Mesothelial cell of epicardium (in vitro differentiated cells): ENCODE measurements at places on chromosomes 4 and X.

DNA sequence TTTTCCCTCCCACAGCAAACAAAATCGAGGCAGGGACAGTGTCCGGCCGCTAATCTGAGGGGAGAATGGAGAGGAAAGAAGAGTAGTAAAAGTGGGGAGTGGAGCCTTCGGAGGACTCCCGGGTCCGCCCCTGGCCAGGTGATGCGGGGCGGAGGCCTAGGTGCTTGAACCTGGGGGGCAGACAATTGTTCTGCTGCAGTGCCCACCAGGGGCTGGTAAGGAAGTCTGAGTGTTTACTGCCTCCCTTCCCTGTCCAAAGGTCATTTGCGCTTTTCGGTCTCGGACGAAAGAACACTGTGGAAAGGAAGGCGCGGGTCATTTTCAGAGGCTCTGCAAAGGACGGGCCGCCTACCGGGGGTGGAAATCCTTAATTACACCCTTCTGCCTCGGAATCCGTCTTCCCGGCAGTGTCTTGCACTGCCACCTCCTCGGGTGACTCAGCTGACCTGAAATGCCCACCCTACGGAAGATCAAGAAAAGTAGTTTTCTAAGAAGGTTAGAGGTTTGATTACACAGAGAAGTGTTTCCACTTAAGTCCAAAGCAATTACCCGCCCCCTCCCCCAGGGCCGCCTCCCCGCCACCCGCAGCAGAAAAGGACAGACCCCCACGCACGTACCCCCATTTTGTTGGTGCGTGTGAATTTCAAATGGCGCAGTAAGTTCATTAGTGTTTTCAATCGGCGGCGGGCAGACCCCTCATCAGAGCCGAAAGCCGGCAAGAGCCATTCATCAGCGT lies 99.9 kb upstream of the TENM3 start:
- DNase-seq: no peak

GRCh38 chr4:173537613-173538147 lies 7.7 kb upstream of the HAND2 start:
- DNase-seq: no peak

DNA sequence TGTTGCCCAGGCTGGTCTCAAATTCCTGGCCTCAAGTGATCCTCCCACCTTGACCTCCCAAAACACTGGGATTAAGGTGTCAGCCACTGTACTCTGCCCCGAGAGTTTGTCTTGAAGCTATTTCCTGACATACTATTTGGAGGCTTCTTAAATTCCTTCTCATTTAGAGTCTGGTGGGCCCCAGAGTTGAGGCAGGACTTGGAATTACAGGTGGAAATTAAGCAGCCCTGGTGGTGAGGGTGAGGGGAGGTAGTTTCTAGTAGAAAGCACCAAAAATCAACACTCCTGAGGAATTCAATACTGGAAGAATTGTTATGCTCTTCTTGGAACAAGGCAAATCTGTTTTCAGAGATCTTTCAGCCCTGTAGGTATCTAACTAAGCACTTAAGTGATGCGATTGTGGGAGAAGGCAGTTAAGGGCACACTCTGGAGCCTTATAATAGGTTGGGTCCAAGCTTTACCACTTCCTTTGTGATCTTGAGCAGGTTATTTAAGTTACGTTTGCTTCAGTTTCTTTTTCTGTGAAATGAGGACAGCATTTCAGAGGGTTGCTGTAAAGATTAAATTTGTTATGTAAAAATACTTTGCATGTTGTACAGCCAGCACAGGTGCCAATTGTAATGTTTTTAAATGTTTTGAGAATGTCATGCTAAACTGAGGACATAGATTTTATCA lies 200.7 kb downstream of the SOWAHB start:
- DNase-seq: no peak

DNA sequence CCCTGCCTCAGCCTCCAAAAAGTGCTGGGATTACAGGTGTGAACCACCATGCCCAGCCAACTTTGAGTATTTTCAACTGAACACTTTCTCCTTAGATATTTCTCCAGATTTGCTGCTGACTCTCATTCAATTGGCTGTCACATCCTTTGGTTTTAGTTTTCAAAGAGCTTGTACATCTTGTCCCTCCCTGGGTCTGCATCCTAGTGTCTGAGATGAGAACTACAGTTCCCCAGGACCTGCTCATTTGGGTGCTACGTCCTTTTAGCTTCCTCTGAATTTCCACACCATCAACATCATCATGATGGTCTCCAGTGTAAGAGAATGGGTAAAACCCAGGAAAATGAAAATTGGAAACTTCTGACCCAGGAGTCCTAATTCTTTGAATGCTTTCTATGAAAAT lies 312.9 kb downstream of the NLGN4X start:
- no peak for DNase-seq

DNA sequence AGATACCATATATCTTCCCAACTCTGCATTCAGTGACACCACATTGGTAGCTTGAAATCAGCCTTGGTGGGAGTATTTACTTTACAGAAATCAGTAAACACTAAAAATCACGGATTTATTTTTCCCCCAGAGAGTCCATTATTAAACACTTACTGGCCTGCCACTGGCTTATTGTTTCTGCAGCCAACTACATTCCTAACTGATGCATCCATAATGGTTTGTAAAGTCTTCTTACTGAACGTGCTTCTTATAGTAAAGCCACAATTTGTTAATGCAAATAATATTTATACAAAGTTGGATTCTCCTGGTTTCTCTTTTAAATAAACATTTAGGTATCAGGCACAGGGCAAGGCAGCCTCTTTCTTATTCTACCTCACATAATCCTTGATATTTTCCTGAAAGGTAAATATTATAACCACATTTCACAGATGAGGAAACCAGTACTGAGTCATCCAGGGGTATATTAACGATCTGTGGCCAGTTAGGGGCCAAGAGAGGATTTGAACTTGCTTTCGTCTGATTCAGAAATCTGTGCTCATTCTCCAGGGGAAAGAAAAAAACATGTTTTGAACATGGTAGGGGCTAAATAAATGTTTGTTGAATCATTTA lies 136.5 kb downstream of the RAB28 start:
- no peak for DNase-seq

- DNase-seq: no peak
These were observed 318.7 kb downstream of the SLC7A11 start for GRCh38 chr4:137923494-137923893.

GRCh38 chr4:78299565-78299972 lies 242.4 kb downstream of the FRAS1 start:
- DNase-seq: no peak

GRCh38 chr4:185955826-185956543 lies 113.0 kb upstream of the TLR3 start:
- DNase-seq: no peak

- DNase-seq: no peak
These were observed 45.6 kb downstream of the BBS12 start for GRCh38 chr4:122777846-122778673.

- DNase-seq: no peak
These were observed 13.7 kb upstream of the ANKRD50 start for GRCh38 chr4:124726269-124726668.

DNA sequence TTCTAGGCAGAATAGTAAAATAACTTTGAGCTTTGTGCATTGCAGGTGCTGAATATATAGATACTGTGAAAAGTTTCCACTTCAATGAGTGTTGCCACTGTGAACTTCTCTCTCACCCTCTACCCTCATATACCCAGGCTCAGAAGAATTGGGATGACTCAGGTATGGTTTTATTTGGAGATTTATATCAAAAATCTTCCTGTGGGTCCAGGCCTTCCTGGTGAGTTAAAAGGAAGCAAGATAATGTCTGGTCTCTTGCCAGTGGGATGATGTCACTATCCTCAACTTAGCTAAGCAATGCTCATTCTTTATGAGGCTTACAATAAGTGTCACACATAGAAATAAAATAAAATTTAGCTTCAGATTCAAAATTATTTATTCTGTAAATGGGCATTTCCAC lies 153.3 kb upstream of the TENT5D start:
- DNase-seq: no peak

DNA sequence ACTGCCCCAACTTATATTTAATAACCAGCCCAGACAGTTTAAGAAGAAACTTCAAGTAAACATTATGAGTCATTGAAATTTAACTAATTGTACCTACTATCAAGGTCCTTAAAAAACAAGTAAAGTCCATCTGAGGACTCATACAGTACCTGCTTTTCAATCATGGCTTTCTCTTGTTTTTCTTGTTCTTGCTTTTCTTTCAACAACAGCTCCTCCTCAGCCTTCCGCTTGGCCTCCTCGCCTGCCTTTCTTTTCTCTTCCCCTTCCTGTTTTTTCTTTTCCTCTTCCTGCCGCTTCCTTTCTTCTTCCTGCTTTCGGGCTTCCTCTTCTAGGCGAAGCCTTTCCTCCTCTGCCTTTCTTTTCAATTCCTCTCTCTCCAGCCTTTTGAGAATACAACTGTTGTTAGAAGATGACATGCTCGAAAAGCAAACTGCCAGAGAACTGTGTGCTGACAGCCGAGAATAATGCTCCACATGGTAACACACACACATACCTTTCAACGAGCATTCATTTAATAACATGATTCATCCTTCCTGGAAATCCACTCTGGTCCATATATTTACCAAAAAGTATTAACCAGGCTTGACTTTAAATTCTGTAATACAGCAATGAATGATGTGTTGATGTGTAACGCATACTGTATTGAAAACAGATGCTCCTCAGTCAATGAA lies 25.2 kb upstream of the BCLAF3 start:
- no peak for DNase-seq

GRCh38 chr4:88104902-88105610 lies 53.4 kb downstream of the ABCG2 start:
- DNase-seq: no peak

DNA sequence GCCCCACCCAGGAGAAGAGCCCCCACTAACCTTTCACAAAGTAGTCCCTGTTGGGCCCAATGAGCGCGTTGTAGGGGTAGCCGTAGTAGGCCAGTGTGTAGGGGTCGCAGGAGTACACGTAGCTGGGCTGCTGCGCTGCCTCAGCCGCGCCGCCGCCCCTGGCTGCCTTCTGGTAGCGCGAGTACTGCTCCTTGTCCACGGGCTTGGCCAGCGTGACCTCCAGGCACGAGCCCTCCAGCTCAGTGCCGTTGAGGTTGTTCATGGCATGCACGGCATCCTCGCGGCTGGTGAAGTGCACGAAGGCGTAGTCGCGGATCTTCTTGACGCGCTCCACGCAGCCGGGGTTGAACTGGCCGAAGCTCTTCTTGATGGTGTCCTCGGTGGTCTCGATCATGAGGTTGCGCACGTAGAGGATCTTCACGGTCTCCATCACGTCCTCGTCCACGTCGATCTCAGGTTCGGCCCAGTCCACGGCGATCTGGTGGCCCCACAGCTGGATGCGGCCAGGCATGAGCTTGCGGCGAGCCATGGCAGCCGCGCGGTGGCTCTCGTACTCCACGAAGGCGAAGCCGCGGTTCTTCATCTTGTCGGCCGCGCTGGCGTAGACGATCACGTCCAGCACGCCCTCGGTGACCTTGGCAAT lies 102.7 kb downstream of the CHRNA9 start:
- DNase-seq: no peak

DNA sequence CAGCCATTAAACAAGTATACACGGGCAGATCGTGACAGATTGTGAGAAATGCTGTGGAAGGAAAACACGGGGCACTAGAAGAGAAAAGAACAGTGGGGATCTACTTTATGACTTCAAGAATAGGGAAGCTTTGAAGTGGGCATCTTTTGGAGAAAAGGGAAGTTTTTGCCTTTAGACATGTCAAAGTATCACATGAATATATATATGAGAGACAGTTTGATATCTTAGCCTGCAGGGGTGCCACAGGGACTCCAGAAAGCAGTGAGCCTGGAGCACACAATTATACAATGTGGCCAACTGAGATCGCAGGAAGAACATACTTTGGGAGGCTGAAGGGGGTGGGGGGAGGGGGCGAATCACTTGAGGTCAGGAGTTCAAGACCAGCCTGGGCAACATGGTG lies 35.7 kb downstream of the RELL1 start:
- DNase-seq: no peak

DNA sequence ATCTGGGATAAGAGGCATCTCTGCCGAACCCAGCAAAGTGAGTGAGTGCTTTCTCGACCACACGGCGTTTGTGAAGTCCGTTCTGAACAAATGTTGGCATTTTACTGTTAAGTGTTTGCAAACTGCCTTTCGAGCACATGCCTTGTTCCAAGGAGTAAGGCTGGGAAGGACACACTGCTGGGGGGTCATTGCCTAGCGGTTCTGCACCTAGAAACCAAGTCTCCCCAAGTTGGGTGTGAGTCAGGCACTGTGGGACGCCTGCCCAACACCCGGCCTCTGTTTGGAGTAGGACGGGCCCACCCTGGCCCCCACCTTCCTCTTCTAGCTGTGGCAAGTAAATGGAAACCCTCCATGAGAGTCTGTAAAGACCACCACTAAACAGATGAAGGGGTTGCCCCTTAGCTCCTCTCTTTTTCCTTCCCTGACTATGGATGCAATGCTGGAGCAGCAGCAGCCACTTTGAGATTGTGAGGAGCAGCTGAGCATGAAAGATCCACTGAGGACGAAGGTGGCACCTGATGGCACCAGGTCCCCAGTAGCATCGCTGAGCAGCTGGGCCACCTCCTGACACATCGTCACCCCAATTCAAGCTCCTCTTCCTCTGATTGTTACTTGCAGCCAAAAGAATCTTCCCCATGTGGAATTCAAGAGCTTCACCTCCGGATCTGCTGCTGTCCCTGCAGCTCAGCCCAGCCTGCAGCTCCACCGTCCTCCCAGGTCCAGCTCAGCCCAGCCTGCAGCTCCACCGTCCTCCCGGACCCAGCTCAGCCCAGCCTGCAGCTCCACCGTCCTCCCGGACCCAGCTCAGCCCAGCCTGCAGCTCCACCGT lies 6.3 kb downstream of the CPLX1 start:
- no peak for DNase-seq

GRCh38 chr4:147842573-147842972 lies 110.7 kb downstream of the ARHGAP10 start:
- no peak for DNase-seq

DNA sequence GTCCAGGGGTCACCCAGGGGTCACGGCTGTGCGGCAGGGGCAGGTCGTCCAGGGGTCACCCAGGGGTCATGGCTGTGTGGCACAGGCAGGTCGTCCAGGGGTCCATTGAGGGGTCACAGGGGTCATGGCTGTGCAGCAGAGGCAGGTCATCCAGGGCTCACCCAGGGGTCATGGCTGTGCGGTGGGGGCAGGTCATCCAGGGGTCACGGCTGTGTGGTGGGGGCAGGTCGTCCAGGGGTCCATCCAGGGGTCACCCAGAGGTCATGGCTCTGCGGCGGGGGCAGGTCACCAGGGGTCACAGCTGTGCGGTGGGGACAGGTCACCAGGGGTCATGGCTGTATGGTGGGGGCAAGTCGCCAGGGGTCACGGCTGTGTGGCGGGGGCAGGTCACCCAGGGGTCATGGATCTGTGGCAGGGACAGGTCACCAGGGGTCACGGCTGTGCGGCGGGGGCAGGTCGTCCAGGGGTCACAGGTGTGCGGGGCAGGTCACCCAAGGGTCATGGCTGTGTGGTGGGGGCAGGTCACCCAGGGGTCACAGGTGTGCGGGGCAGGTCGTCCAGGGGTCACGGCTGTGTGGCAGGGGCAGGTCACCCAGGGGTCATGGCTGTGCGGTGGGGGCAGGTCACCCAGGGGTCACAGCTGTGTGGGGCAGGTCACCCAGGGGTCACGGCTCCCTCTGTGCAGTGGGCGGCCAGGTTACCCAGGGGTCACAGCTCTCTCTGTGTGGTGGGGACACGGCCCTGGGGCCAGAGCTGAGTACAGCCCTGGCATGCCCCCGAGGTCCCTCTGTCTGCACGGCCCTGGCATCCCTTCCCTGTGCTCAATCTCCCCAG lies 16.0 kb downstream of the ATP5ME start:
- no peak for DNase-seq

- DNase-seq: no peak
These were observed 104.0 kb upstream of the ARHGEF9 start for GRCh38 chrX:63889001-63889400.
